Articular chondrocyte of knee joint (primary cell): ENCODE measurements at places on chromosomes 16 and 17. TPM values are rescaled to one million over a fixed set of nuclear protein-coding genes. Genes with fewer than 3 reads are reported as not detected.

Gene CPNE7
- total RNA-seq: 0.22 and 0.26 TPM in 2 replicates

Gene CD300H
- total RNA-seq: not detected in 2 replicates

Gene C17orf78
- total RNA-seq: not detected in 2 replicates

Gene PTX4
- not detected in 2 replicates for total RNA-seq

Gene CLTC
- total RNA-seq: 523 and 566 TPM in 2 replicates
